Naive thymus-derived CD8-positive, alpha-beta T cell (primary cell): ENCODE measurements at places on chromosomes 16 and 17. TPM values are rescaled to one million over a fixed set of nuclear protein-coding genes. Genes with fewer than 3 reads are reported as not detected.

GRCh38 chr17:57636985-57637665, 108.0 kb downstream of the CCDC182 start:
- H3K4me3 ChIP-seq, result no peak overlapping the region
- peak overlapping the region; percentile 62 for H3K27ac ChIP-seq
- H3K36me3 ChIP-seq, result peaks cover 45% of the 10 kb centered on the region

Gene MPHOSPH6
- 21.3 TPM for total RNA-seq

GRCh38 chr17:52047086-52047485, 111.4 kb downstream of the CA10 start:
- peaks cover 9% of the 10 kb centered on the region for H3K27me3 ChIP-seq
- H3K36me3 ChIP-seq, result no peaks in the 10 kb centered on the region
- H3K4me3 ChIP-seq, result no peak overlapping the region
- no peak for DNase-seq

Gene HGS
- total RNA-seq, result 151 TPM

GRCh38 chr16:81522108-81522701, 77.6 kb downstream of the CMIP start:
- H3K4me3 ChIP-seq, result peak overlapping the region; percentile 82
- no peaks in the 10 kb centered on the region for H3K27me3 ChIP-seq
- H3K36me3 ChIP-seq, result peaks cover 2% of the 10 kb centered on the region
- peak overlapping the region; percentile 91 for H3K27ac ChIP-seq

DNA sequence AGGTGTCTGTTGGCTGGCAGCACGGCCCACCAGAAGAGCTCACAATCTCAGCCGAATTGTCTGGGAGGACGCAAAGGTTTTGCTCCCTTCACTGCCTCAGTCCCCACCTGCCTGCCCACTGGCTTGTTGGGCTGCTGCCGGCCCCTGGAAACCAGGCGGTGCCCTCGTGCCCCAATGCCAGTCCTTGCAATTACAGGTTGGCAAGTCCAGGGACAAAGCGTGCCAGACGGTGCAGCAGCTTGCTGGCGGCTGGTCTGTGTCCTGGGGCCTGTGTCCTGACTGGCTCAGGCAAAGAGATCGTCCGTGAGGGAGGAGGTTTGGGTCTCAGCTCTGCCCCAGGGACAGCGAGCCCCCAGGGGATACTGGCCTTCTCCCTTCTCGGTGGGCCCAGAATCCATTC, 24.6 kb upstream of the SPNS2 start:
- no peaks in the 10 kb centered on the region for H3K36me3 ChIP-seq
- H3K27ac ChIP-seq, result no peak overlapping the region
- H3K4me1 ChIP-seq, result peaks cover 7% of the 10 kb centered on the region
- H3K4me3 ChIP-seq, result no peak overlapping the region

DNA sequence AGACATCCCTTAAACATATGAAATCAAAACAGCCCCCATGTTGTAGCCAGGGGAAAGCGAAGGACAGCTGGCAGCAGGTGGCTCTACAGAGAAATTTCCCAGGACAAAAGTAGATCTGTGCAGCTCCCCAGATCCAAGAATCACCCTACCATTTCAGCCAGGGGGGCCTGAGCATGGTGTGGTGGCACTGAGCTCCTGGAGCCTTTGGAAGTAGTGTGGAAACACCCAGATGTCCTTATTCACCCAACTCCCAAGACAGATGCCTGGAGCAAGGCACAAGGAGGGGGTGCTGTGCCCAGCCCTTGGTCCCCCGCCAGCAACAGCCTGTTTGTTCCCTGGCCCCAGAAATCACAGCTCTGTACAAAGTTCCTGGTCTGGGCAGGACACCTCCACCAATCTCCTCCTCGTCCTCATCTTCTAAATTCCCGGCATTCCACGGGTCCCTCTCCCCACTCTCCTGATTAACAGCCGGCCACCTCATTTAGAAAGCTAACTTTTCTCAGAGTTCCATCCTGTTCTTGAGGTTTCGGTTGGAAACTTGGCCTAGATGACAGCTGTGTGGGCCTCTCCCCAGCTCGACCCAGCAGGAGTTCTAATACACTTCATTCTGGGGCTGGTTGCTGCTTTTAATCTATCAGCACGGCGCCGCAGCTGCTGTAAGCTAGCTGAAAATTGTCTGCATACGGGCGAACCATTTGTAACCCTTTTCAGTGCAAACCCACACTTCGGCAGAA, 191.1 kb downstream of the C16orf78 start:
- H3K27me3 ChIP-seq, result no peaks in the 10 kb centered on the region
- H3K4me1 ChIP-seq, result no peaks in the 10 kb centered on the region
- DNase-seq, result no peak
- H3K4me3 ChIP-seq, result no peak overlapping the region
- no peaks in the 10 kb centered on the region for H3K36me3 ChIP-seq
- no peak overlapping the region for H3K27ac ChIP-seq

- DNase-seq, result no peak
- H3K36me3 ChIP-seq, result no peaks in the 10 kb centered on the region
- H3K27me3 ChIP-seq, result no peaks in the 10 kb centered on the region
- H3K27ac ChIP-seq, result peak overlapping the region; percentile 98
- peak overlapping the region; percentile 90 for H3K4me3 ChIP-seq
Observed at GRCh38 chr16:50679266-50679665, 1.8 kb downstream of the SNX20 start.

Gene KRTAP4-6
- not detected for total RNA-seq

GRCh38 chr17:42180922-42181850, at the start of gene KCNH4:
KCNH4 (minus strand) TSS chr17:42181142; CDS start chr17:42180945, 197 bp downstream.
- DNase-seq, result peak; percentile 72
- H3K4me3 ChIP-seq, result peak within 1 kb of the TSS; percentile 68
- peaks cover 14% of the 10 kb centered on the region for H3K4me1 ChIP-seq
- peaks cover 7% of the 10 kb centered on the region for H3K27me3 ChIP-seq

Gene TBC1D3C
- total RNA-seq, result 4.3 TPM

- peaks cover 6% of the 10 kb centered on the region for H3K27me3 ChIP-seq
- H3K4me1 ChIP-seq, result no peaks in the 10 kb centered on the region
- no peak overlapping the region for H3K4me3 ChIP-seq
- no peak for DNase-seq
- no peaks in the 10 kb centered on the region for H3K36me3 ChIP-seq
Observed at GRCh38 chr17:56028837-56029236, 124.4 kb upstream of the ANKFN1 start.

DNA sequence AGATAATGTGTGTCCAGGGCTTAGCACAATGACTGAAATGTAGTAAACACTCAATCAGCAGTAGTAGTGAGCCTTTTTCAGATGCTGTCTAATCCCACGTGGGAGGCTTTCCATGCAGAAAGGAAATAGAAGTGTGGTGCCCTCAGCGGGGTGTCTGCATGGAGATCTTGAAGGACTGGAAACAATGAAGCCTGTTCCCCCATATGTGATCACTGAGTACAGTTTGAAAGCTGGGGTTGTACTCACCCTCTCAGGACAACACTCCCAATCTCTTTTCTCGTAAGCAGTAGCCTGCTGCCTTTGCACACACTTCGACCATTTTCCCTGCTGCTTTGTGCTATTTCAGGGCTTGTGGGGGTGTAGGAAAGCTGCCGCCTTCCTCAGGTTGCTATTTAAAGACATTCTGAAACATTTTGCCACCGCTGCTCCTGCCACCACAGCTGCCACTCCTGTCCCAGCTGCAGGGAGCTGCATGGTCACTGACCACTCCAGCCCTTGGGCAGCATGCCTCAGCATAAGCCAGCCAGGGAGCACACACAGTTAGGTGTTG, 40.6 kb upstream of the HAS3 start:
- no peak overlapping the region for H3K4me3 ChIP-seq
- H3K4me1 ChIP-seq, result no peaks in the 10 kb centered on the region
- H3K27me3 ChIP-seq, result no peaks in the 10 kb centered on the region
- no peak overlapping the region for H3K27ac ChIP-seq
- DNase-seq, result no peak
- no peaks in the 10 kb centered on the region for H3K36me3 ChIP-seq

DNA sequence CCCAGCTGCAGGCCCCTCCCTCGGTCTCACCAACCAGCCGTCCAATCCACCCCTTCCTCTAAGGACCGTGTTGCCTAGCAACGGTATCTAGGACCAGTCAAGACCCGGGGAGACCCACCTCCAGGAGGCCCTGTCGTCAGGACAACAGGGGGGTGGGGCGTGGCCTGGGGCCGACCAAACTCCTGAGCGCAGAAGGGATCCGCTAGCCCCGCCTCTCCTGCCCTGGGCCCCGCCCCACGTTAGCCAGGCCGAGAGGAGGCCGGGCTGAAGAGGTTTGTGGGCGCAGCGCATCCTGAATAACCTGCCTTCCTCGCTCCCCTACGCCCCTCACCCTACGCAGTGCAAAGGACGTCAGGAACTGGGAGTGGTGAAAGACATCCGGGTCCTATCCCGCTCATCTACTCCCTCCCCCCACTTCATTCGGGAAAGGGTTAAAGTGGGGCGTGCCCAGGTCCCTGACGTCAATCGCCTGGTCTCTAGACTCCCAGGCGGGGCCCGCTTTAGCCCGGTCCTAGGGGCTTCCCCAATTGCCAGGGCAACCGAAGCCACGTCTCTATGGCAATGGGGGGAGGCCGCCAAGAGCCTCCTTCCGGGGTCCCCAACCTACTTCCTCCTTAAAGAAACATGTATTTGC, 14.7 kb downstream of the DLG4 start:
- H3K4me1 ChIP-seq, result peaks cover 24% of the 10 kb centered on the region
- H3K27ac ChIP-seq, result peak overlapping the region; percentile 99
- H3K36me3 ChIP-seq, result peaks cover 5% of the 10 kb centered on the region

GRCh38 chr16:56637814-56638750, at the start of gene MT1A:
MT1A (plus strand) TSS chr16:56638666; CDS start chr16:56638739, 73 bp downstream.
- H3K27ac ChIP-seq, result peak within 1 kb of the TSS; percentile 67
- no peak for DNase-seq
- peaks cover 77% of the 10 kb centered on the region for H3K27me3 ChIP-seq

GRCh38 chr16:15834502-15834901, 22.3 kb downstream of the MYH11 start:
- H3K27ac ChIP-seq, result no peak overlapping the region
- no peak for DNase-seq
- no peaks in the 10 kb centered on the region for H3K4me1 ChIP-seq
- H3K36me3 ChIP-seq, result no peaks in the 10 kb centered on the region
- H3K27me3 ChIP-seq, result no peaks in the 10 kb centered on the region

GRCh38 chr17:82054351-82055022, 2.8 kb downstream of the GPS1 start:
- H3K27me3 ChIP-seq, result no peaks in the 10 kb centered on the region
- no peaks in the 10 kb centered on the region for H3K36me3 ChIP-seq
- H3K27ac ChIP-seq, result no peak overlapping the region
- H3K4me1 ChIP-seq, result peaks cover 15% of the 10 kb centered on the region

DNA sequence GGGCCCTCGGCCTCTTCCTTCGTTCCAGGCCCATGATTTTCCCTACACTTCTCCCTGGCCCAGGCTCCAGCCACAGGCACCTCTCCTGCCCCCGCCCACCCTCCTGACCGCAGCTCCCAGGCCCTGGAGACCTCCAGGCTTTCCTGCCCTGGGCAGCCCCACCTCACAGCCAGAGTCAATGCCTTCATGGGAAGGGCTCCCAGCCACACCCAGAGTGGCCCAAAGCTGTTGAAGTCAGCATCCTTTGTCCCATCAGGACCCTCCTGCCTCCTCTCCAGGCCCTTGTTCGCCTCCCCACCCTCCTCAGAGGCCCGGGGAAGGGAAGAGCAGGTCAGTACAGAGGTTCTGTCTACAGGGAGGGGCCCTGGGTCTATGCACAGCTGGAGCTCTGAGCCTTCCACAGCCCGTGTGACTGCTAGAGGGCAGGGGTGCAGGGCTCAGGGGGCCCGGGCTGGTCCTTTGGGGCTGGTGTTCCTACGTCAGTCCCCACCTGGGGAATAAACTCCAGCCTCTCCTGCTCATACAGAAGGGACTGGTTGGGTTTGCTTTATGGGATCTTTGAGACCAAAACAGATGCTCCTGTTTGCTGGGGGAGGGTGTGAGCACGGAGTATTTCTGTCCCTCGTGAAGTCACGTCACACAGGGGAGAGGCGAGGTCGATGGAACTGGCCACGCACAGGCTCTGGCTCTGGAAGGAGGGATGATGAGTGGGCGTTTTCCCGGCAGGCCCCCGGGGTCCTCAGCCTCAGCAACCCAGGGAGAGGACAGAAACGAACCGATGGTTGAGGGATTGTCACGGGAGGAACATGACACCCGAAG, 20.3 kb downstream of the TRARG1 start:
- H3K4me1 ChIP-seq, result peaks cover 35% of the 10 kb centered on the region
- DNase-seq, result no peak
- no peaks in the 10 kb centered on the region for H3K36me3 ChIP-seq
- no peak overlapping the region for H3K27ac ChIP-seq
- peaks cover 60% of the 10 kb centered on the region for H3K27me3 ChIP-seq

Gene PITPNM3
- 0.74 TPM for total RNA-seq

DNA sequence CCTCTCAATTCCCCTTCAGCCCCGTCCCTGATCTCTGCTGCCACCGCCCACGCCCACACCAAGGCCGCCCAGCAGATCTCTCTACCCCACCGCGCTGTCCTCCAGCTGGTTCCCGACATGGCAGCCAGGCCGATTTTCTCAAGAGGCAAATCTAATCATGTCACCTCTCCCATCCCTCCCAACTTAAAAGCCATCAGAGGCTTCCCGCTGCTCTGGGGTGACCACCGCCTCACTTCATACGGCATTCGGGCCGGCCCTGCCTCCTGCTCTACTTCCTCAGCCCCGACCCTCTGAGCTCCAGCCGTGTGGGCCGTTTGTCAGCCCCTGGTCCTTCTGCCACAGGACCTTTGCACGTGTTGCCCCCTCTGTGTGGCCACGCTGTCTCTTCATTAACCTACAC, 63.2 kb downstream of the RPH3AL start:
- H3K27ac ChIP-seq, result peak overlapping the region; percentile 43
- H3K4me1 ChIP-seq, result peaks cover 14% of the 10 kb centered on the region
- DNase-seq, result no peak
- no peaks in the 10 kb centered on the region for H3K36me3 ChIP-seq
- H3K4me3 ChIP-seq, result no peak overlapping the region

Gene MT1E
- 1.3 TPM for total RNA-seq

- peaks cover 28% of the 10 kb centered on the region for H3K4me1 ChIP-seq
- no peak for DNase-seq
- no peaks in the 10 kb centered on the region for H3K27me3 ChIP-seq
- no peak overlapping the region for H3K4me3 ChIP-seq
Observed at GRCh38 chr17:77186141-77186604, 45.4 kb downstream of the SEC14L1 start.

GRCh38 chr17:81802856-81803643, 900 bp upstream of the GCGR start:
- H3K27me3 ChIP-seq, result peaks cover 11% of the 10 kb centered on the region
- H3K4me1 ChIP-seq, result peaks cover 2% of the 10 kb centered on the region
- no peak for DNase-seq
- H3K4me3 ChIP-seq, result peak overlapping the region; percentile 63
- H3K27ac ChIP-seq, result no peak overlapping the region
- no peaks in the 10 kb centered on the region for H3K36me3 ChIP-seq

DNA sequence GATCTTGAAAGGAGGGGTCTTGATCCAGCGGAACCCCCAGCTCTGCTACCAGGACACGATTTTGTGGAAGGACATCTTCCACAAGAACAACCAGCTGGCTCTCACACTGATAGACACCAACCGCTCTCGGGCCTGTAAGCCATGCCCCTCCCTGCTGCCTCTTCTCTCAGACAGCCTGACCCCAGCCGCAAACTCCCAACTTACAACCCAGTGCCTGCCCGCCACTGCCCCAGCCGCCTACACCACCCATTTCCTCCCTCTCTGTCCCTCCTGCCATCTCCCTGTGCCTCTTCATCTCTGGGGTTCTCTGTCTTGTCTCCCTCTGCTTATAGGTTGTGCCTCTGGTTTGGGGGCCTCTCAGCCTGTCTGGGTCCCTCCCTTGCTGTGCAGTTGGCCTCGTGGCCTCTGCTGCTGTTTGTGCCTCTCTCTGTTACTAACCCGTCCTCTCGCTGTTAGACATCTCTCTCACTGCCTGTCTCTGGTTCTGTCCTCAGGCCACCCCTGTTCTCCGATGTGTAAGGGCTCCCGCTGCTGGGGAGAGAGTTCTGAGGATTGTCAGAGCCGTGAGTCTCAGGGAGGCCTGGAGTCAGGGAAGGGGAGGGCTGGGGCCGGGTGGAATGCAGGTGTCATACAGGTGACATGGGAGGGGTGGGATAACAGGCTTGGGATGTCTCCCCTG, 9.6 kb downstream of the ERBB2 start:
- no peak overlapping the region for H3K4me3 ChIP-seq
- no peaks in the 10 kb centered on the region for H3K36me3 ChIP-seq
- DNase-seq, result no peak
- H3K27ac ChIP-seq, result peak overlapping the region; percentile 53

Gene RASL10B
- 0.57 TPM for total RNA-seq

Gene RCVRN
- not detected for total RNA-seq
